Activated CD4-positive, alpha-beta T cell treated with anti-CD3 and anti-CD28 coated beads, Interleukin-2, amount 50 U/mL, for 24 hours (primary cell): ENCODE measurements at places on chromosomes 1 and 21.

- DNase-seq, result no peak
These were observed 310.0 kb upstream of the SNX7 start for GRCh38 chr1:98351561-98351960.

- DNase-seq, result no peak
These were observed 117.5 kb upstream of the GRIK3 start for GRCh38 chr1:37151789-37152188.

- no peak for DNase-seq
These were observed 672 bp downstream of the BCL2L15 start for GRCh38 chr1:113886417-113887401.

DNA sequence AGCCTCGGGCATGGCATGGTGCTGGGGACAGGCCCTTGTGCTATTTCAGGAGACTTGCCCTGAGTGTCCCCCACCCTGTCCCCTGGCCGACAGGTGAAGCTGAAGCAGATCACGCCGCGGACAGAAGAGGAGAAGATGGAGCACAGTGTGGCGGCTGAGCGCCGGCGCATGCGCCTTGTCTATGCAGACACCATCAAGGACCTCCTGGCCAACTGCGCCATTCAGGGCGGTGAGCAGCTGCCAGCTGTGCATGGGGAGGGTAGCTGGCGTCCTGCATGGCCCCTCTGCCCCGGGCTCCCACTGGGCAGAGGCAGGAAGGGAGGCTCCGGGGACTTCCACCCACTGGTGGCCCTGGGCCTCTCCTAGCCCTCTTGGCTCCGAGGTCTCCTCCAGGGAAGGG lies 28.9 kb downstream of the FAM151A start:
- no peak for DNase-seq

GRCh38 chr21:16310176-16310575 lies 580.4 kb downstream of the USP25 start:
- no peak for DNase-seq

DNA sequence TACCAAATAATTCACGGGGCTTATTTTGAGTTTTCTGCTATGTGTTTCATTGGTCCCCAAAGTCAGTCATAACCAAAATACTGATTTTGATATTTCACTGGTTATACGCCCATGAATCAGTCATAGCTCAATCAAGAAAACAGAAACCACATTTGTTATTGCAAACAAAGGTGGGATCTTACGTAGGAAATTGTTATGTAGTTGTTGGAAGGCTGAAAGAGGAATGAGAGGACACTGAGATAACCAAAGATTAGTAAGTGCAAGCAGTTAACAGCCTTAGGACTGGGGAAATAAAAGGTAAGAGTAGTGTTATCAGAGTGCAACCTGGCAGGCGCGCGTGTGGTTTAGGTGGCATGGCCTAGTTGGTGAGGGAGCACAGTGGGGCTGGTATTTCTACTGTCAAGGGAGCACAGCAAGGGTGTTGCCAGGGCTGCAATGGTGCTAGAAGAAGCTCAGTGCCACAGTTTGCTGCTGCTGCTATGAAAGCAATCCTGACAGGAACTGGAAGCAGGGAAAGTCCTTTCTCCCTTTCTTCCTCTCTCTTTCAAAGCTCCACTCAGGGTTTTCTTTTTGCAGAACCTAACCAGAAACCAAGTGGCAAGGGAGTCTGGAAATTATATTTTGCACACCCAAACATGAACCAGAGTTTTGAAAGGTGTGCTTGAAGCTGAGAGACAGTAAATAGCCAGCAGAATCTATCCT lies 33.7 kb downstream of the RTCA start:
- DNase-seq, result no peak

DNA sequence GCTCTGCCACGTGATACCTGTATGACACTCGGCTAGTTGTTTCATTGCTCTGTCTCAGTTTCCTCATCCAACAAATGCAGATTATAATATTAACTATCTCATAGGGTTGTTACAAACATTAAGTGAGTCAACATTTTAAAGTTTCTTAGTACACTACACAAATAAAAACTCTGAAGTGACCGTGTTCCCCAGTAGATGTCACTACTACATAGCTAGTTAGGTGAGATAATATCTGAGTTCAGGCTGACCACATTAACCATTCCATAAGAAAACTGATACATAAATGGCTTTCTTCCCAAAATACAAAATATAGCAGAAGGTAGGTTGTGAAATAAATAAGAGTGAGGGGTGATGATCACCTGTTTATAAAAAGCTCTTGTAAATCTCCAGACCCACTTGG lies 214.1 kb downstream of the NUF2 start:
- no peak for DNase-seq

DNA sequence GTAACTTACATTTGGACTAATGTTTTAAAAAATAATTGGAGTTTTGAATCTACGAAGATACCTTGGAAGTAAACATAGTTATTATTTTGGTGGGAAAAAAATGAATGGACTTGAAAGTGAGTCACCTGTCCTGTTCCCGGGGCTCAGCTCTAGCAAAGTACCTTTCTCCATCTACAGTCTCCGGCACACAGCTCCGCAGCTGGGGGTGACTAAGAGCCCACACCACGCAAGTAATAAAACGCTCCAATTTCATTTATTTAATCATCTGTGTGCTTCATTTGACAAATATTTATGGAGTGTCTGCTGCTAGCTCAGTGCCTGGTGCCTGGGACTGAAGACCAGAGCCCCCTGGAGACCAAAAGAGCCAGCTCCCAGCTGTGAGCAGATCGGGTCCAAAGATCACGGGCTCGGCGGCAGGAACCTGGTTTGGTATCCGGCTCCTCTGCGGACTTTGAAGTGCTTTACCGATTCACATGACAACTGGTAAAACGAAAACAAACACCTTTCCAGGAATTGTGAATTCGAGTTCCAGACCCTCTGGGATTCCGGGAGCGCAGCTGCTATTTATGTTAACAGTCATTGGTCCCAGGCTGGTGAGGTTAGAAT lies 1.7 kb upstream of the RIPK4 start:
- DNase-seq, result no peak

DNA sequence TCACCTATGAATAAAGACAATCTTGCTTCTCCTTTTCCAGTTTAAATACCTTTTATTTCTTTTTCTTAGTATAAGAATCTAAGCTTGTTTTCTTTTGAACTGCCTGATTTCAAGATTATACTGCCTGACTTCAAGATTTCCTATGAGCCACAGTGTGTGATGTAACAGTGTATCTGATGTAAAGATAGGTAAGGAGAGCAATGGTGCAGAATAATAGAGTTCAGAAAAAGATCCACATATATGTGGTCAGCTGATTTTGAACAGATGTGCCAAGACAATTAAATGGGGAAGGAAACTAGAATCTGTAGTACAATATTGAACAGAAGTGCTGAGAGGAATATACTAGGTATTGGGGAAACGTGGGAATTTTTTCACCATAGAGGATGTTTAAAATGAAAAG lies 21.0 kb downstream of the EXO1 start:
- no peak for DNase-seq

GRCh38 chr21:29144736-29145353 lies 14.4 kb downstream of the MAP3K7CL start:
- DNase-seq, result no peak

DNA sequence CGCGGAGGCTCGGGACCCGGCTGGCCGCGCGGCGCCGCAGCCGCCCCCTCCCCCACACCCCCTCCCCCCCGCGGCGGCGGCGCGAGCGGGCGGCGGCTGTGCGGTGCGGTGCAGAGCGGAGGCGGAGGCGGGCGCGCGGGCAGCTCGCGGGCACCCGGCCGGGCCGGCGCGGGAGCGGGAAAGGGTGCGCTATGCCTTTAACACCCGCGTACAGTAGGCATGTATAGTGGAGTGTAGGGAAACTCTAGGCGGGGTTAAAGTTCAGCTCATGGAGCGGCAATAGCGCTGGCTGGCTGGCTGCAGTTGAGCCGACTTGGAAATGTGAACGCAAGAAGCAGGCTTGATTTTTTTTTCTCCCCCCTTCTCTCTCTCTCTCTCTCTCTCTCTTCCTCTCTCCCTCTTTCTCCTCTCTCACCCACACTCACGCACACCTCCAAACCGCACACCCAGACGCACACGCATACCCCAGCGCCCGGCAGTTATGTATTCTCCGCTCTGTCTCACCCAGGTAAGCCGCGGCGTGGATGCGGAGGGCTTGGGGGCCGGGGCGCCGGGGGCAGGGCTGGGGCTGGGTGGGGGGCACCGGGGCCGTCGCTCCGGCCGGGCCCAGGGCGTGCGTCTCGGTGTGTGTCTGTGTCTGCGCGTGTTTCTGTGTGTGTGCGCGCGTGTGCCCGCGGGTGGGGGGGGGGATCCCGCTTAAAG lies at the start of gene NFIA:
TSS of gene NFIA (plus strand) at position 251 of the 702 bp plus-strand sequence.
- no peak for DNase-seq
